ENCODE measurements at places on chromosomes 6 and 20.

DNA sequence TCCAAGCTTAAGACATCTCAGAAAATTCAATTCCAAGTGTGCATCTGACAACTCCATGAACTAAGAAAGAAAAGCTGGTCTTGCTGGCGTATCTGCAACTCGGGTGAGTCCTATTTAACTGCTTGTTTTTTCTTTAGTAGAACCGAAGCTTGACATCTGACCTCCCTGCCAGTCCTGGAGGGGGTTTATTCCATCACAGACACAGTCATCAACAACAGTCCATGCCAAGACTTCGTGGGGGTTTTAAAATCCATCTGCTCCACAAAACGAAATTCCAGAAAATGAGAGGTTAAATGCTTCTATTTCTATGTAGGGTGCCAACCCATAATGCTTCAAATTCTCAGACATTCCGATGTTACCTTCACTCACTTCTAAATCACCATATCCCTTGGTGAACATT, 133.9 kb downstream of the IPCEF1 start:
- DNase-seq = no peak

DNA sequence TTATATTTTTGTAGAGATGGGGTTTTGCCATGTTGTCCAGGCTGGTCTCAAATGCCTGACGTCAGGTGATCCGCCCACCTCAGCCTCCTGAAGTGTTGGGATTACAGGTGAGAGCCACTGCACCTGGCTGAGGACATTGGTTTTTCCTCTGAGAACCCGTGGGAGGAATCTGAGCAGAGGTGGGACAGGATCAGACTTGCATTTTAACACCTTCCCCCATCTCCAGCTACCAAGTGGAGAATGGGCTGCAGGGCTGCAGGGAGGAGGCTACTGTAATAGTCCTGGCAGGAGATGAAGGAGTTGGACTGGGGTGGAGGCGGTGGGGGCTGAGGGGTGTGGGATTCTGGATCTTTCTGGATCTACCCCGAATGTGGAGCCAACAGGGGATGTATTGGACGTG, 24.5 kb downstream of the FAM110A start:
- DNase-seq = no peak

- peak; percentile 66 for DNase-seq
These were observed 31.4 kb downstream of the TFAP2A start for GRCh38 chr6:10383331-10384090.

GRCh38 chr20:54078296-54078984, 8.0 kb upstream of the BCAS1 start:
- no peak for DNase-seq

DNA sequence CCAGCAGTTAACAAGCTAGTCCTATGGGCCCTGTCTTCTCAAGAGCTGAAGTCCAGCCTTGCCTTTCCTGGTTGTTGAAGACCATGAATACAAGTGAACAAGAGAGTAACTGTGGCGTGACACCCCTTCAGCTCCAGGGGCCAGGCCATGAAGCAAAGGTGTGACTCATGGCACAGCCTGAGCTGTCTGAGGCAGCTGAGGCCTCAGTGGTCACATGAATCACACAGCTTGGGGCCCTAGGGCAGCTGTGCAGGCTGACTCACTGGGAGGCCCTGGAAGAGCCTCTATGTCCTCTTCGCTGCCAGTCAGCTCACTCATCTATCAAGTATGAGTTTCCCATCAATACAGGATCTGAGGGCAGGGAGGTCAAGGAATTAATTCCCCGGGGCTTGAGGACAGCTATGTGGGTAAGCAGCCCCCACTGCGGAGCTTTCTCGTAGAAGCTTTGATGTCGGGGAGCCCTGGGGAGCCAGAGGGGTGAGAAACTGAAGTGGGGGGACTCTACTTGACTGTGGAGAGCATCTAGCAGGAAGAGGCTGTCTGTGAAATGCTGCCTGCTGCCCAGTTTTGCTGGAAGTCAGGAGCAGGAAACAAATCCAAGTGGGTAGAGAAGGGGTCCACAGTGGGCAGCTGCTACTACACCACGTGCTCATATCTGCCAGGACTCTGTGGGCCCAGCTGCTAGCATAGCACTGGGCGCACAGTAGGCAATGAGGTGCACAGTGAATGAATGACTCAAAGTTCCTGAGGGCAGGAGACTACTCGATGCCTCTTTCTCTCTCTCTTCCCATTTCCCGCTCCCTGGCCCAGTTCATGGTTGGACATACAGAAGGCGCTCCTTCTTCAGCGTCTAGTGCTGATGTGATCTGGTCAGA, 13.7 kb upstream of the FAM83C start:
- DNase-seq = peak; percentile 100

Measured in EL (cell line).